ENCODE measurements at places on chromosomes 5 and 9. TPM values are rescaled to one million over a fixed set of nuclear protein-coding genes. Genes with fewer than 3 reads are reported as not detected.

GRCh38 chr5:39759701-39760100 lies 334.9 kb upstream of the DAB2 start:
- H3K4me3 ChIP-seq = no peak overlapping the region
- no peak overlapping the region for H3K27ac ChIP-seq
- no peaks in the 10 kb centered on the region for H3K4me1 ChIP-seq
- H3K27me3 ChIP-seq = no peaks in the 10 kb centered on the region
- DNase-seq = no peak

SLC36A3 gene
- polyA plus RNA-seq = not detected

FOXD4 gene
- 0.35 TPM for polyA plus RNA-seq

IL33 gene
- polyA plus RNA-seq = 16.5 TPM

DNA sequence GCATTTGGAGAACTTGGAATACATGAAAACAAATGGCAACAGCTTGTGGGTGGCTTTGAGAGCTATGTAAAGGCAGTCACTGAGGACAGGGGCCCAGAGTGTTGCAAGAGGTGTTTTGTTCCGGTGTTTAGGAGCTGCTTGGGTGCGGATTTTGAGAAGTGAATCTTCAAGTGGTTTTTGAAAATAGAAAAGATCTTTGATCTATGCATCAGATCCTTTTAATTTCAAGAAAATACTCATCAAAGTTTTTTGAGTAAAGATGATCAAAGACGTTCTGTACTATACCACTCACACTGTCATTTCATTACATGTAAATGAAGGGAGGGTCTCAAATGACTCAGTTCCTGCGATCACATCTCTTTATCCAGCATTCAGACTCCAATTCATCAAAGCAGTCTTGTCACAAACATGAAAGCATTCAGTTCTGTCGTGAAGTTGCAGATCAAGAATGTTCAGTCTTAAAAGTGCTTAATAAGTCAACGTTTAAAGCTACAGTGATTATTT lies 112.5 kb downstream of the WDR41 start:
- H3K4me1 ChIP-seq = no peaks in the 10 kb centered on the region
- H3K27me3 ChIP-seq = no peaks in the 10 kb centered on the region
- H3K36me3 ChIP-seq = no peaks in the 10 kb centered on the region
- no peak overlapping the region for H3K4me3 ChIP-seq

GRCh38 chr9:127586537-127586936 lies 25.5 kb upstream of the STXBP1 start:
- no peaks in the 10 kb centered on the region for H3K36me3 ChIP-seq
- DNase-seq = peak; percentile 84
- no peak overlapping the region for H3K4me3 ChIP-seq
- peak overlapping the region; percentile 47 for H3K27ac ChIP-seq
- no peaks in the 10 kb centered on the region for H3K27me3 ChIP-seq

GRCh38 chr5:16600397-16600796 lies 16.4 kb downstream of the RETREG1 start:
- no peak overlapping the region for H3K4me3 ChIP-seq
- DNase-seq = peak; percentile 66
- no peaks in the 10 kb centered on the region for H3K4me1 ChIP-seq
- no peak overlapping the region for H3K27ac ChIP-seq
- H3K36me3 ChIP-seq = no peaks in the 10 kb centered on the region

TRIM7 gene
- 1.2 TPM for polyA plus RNA-seq

LCN12 gene
- polyA plus RNA-seq = 2.4 TPM

- H3K27me3 ChIP-seq = no peaks in the 10 kb centered on the region
- no peak for DNase-seq
- no peaks in the 10 kb centered on the region for H3K36me3 ChIP-seq
- H3K27ac ChIP-seq = no peak overlapping the region
Observed at GRCh38 chr9:20623748-20624124, 1.4 kb upstream of the MLLT3 start.

DNA sequence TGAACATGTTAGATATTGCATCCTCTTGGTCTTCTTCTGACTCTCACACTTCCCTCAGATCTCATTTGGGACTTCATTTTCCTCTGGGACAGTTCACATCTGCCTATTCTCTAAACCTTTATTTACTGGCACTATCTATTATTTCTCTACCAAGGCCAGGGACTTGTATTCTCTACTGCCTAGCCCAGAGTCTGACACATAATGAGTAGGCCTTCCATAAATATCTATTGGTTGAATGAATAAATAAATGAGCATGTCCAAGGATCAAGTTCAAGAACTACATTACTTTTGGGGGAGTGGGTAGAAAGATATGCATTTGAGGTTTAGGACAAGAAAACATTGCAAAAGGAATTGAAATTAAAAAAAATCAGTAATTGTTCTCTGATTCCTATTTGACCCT lies 250.3 kb downstream of the TRIM32 start:
- no peaks in the 10 kb centered on the region for H3K36me3 ChIP-seq
- H3K27me3 ChIP-seq = no peaks in the 10 kb centered on the region
- H3K27ac ChIP-seq = no peak overlapping the region
- H3K4me1 ChIP-seq = no peaks in the 10 kb centered on the region

DNA sequence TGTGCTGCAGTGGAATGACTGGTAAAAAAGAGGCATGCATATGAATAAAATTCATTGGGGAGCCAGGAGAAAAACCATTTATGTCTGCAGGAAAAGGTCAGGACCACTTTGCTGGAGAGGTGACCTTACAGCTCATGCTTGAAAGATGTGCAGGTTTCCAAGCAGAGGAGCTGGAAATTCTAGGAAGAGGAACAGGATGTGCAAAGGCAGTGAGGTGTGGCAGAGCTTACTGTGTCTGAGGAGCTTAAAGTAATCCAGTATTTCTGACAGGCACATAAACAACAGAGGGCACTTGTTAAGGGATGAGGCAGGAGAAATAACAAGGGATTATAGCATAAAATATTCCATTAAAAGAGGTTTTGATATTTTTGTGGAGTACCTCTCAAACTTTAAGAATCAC lies 203.2 kb downstream of the CD180 start:
- no peak overlapping the region for H3K4me3 ChIP-seq
- no peak for DNase-seq
- no peaks in the 10 kb centered on the region for H3K4me1 ChIP-seq
- no peaks in the 10 kb centered on the region for H3K36me3 ChIP-seq
- H3K27me3 ChIP-seq = no peaks in the 10 kb centered on the region
- no peak overlapping the region for H3K27ac ChIP-seq

DNA sequence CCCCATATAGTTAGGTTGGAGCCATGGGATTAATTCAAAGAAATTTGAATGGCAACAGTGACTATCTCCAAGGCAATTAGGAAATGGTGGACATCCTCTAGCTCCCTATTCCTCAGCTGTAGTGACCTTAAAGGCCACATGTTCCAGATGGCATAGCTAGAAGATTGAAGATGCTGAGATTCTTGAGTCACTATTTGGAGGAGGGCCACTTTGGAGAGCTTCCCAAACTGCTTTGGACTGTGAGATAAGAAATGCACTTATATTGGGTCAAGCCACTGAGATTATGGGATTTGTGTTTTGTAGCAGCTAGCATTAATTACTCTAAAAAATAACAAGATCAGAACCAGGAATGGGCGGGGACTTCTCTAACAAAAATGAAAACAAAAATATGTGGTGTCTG lies 636.2 kb upstream of the CCNG1 start:
- no peak overlapping the region for H3K27ac ChIP-seq
- no peaks in the 10 kb centered on the region for H3K36me3 ChIP-seq
- no peak overlapping the region for H3K4me3 ChIP-seq

PCDHB8 gene
- 0.04 TPM for polyA plus RNA-seq

BHMT gene
- 0.06 TPM for polyA plus RNA-seq

DNA sequence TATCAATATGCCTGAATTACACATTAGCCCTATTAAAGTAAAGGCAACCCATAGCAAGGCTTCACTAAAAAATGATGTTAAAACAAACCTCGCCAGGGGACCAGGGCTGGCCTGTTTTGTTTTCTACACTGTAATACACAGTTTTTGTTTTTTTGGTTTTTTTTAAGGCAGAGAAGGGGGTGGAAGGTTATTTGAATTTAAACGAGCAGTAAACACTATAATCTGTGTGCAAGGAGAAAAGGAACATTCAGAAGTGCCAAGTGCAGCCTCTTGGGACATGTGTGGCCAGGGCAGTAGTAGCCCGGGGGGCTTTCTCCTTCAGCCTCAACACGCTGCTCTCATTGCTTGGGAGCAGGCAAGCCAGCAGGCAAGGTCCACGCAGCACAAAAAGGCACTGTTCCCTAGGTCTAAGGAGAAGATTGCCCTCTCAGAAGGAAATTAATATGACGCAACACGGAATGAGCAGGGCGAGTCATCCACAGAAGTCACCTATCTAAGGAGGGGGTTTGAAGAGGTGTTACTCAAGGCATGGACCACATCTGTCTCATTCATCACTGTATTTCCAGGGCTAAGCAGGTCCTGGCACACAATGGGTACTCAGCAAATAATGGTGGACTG lies 16.2 kb downstream of the SIL1 start:
- peaks cover 28% of the 10 kb centered on the region for H3K4me1 ChIP-seq
- peaks cover 3% of the 10 kb centered on the region for H3K36me3 ChIP-seq
- H3K4me3 ChIP-seq = no peak overlapping the region
- DNase-seq = no peak
- no peak overlapping the region for H3K27ac ChIP-seq
- H3K27me3 ChIP-seq = no peaks in the 10 kb centered on the region
